Substantia nigra (tissue), 51 donors: ENCODE measurements at places on chromosomes 11 and 22.

DNA sequence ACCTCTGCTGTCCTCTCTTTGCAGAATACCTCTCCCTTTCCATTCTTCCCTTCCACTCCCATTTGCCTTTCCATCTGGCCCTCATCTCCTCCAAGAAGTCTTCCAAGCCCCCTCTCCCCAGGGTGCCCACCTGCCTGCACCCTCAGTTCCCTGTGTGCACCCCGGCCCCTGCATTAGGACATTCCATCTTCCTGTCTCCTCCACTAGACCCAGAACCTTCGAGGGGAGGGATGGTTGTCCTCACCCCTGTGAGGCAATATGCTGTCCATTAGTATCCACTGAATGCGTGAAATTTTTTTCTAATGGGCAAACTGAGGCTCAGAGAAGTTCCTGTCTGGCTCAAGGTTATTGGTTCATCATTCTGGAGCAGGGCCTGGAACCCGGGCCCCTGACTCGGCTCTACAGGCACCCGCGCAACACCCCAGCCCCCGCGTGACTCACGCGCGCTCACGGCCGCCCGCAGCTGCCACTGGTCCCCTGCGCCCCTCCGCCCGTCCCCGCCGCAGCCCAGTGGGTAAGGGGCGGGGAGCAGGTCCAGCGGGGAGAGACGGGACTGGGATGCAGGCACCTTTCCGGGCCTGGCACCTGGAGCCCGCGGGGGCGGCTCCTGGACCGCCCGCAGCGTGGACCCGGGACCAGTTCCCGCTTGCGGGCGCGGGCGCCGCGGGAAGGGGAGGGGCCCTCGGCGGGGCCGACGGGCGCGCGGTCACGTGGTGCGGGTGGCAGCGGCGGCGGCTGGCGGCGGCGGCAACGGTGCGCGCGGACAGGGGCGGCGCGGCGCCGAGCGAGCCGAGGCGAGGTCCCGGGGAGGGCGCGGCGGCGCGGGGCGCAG, 7.0 kb downstream of the SEPTIN3 start:
- no peak for DNase-seq

GRCh38 chr11:803770-804598, 1.0 kb downstream of the PIDD1 start:
- no peak for DNase-seq

DNA sequence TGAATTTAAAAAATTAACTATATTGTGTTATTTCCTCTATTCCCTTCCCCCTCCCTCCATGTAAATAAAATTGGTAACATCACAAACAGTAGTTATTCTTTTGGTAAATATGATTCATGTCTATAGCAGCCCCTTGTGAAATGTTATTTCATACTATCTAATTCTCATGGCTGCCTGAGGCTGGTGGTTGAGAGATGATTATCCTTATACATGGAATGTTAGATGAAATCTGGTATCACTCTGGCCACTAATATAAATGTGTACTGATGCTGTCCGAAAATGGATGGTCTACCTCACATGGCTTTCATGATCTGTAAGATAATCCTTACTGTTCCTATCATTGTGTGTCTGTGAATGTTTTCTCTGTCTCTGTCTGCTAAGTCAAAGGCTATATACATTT, 25.0 kb upstream of the EXPH5 start:
- DNase-seq, result no peak

DNA sequence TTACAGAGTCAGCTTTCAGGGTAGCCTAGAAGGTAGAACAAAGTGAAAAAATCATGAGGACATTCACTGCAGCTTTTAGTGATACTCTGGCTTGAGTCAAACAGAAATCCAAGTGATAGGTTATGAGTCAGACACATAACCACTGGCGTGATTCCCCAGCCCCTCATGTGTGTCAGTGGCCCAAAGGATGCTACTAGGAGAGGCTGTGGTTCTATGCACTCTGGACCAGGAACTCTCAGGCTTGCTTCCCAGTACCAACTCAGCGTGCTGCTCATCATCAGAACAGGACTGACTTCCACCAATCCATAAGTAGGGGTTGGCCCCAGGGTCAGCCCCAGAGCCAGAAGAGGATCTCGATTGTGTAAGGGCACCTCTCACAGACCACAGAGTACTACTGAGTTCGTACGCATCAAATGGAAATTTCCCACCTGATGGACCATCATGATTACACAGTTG, 116.8 kb downstream of the MED15 start:
- no peak for DNase-seq

GRCh38 chr11:126924376-126925040, 76.1 kb downstream of the KIRREL3 start:
- DNase-seq, result no peak

GRCh38 chr11:44613153-44613552, 47.7 kb downstream of the CD82 start:
- DNase-seq, result no peak

GRCh38 chr11:124493016-124493655, 47.6 kb upstream of the OR8B8 start:
- no peak for DNase-seq

DNA sequence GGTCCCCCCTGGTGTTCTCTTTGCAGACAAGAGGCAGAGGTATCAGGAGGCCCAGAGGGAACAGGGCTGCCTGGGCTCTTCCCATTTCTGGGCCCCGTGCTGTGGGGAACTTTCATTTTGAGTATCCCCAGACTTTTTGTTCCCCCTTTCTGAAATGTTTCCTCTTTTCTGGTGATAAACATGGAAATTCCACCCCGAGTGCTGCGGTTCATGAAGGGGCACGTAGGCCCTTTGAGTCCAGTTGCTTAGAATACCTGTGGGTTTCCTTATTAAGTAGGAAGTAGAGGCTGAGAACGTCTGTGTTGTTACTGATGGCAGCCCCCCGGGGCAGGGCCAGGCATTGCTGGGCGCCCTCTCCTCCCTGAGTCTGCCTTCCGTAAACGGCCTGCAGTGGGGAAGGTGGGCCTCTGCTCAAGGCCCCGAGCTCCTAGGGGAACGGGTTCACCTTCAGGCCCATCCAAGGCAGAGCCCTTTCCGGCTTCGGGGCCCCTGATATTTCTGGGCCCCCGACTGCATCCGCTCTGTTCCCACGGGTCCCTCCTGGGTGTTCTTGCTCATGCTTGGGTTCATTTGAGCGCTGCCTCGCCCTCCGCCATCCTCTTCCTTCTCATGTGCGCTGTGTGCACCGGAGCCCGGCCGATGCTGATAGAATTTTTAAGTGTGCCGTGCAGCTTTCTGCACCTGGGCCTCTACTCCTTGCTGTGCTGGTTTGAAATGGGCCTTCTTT, 12.0 kb downstream of the TBC1D22A start:
- DNase-seq, result no peak

DNA sequence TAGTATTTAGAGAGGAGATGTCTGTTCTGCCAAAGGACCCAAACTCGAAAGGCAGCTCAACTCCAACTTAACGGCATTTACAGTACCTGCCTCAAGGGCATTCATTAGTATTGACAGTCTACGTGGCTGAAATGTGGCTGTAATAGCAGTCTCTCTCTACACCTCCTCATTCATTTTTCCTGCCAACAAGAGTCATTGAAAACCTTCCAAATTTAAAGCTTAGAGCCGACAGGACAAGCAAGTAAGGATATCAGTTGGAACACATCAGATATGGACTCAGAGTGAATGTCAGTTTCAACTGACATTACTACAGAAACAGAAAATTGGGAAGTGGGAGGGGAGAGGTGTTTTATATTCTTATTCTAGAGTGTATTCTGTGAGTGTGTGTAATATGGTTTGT, 253.1 kb downstream of the CADM1 start:
- DNase-seq, result no peak

- DNase-seq, result no peak
Observed at GRCh38 chr11:68682531-68682961, 1.8 kb upstream of the GAL start.

DNA sequence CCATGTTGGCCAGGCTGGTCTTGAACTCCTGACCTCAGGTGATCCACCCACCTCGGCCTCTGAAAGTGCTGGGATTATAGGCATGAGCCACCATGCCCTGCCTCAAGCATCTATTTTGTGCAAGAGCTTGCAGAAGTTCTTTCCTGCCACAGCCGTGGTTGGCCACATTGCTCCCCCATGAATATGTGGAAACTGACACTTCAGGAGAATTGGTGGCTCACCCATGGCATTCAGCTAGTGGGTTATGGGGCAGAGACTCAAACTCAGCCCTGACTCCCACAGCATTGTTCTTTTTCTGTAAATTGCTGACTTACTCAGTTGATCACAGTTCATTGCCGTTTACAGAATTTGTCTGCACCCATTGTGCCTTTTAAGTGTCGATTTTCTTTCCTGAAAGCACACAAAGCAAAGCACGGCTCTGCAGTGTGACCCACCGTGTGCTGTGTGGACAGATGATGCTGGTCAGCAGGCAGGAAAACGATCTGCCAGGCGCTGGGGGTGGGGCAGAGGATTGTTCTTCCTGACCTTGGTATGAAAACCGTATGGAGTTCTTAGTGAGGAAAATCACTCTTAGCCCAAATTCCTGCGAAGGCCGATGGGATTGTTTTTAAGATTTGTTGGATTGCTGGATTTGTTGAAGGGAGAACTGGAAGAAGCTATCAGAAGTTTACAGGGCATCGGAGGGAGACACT, 115.6 kb downstream of the PTPRJ start:
- DNase-seq, result peak; percentile 52

- DNase-seq, result no peak
Observed at GRCh38 chr11:33773404-33773986, 825 bp downstream of the FBXO3 start.

GRCh38 chr22:22484023-22484422, 24.5 kb downstream of the ZNF280B start:
- no peak for DNase-seq

DNA sequence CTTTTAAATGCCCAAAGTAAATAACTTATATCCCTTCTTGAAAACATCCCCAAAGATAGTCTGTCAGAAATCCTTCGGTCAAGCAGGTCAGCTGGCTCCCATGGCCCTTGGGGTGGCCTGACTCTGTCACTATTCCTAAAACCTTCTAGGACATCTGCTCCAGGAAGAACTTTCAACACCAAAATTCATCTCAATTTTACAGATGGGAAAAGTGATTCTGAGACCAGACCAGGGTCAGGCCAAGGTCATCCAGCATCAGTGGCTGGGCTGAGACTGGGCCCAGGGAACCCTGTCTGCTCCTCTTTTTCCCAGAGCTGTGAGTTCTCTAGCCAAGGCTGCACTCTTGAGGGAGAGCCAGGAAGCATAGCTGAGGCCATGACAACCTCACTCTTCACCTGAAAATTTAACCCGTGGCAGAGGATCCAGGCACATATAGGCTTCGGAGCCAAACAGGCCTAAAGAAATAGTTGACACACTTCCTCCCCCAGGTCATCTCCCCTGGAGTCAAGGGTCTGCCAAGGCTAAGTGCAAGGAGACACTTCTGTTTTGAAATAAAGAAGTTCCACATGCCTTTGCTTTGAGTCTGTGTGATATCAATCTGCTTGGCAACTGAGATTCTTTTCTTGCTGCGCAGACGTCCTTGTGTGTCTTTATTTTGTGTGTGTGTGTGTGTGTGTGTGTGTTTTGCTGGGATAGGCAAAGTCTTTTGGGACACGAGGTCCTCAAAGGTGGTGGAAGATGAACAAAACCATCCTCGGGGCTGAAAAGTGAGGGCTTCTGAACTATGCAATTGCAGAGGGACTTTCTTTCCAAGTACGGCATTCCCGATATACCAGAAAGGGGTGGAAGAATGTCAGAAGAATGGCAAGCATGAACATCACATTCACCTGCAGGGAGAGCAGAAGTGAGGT, 16.8 kb upstream of the PRG2 start:
- no peak for DNase-seq

GRCh38 chr11:10022764-10023163, 271.3 kb downstream of the SBF2 start:
- no peak for DNase-seq

- DNase-seq, result no peak
Observed at GRCh38 chr11:18671246-18671645, 27.3 kb upstream of the TMEM86A start.

DNA sequence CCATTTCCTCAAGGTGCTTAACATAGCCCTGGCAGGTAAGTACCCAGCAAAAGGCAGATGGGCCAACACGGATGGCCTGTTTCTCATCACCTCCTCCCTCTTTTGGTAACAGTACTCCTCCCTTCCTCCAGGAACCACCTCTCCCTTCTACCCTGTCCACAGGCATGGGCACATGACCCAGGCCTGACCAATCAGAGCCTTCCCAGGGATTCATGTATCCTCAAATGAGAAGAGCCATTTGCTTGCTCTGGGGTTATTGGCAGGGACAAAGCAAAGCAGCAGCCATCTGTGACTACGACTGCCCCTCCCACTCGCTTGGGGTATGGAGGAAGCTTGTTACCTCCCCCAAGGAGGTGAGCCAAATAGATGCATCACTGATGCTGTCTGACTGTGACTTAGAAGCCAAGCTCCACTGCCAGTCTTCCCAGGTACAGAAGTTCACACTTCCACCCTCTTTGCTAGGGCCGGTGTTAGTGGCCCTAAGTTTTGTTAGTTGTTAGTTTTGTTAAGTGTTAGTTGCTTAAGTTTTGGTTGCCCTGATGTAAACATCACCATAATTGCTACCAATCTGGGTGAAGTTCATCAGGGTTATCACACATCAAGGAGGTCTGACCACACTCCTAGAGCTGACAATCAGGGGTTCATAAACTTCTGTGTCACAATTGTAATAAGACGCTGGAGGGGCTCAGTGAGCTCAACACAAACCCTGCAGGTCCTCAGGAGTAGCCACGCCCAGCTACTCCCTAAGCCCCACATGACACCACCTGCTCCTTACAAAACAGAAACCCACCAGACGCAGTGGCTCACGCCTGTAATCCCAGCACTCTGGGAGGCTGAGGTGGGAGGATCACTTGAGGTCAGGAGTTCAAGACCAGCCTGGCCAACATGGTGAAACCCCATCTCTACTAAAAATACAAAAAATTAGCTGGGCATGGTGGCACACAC, 57.3 kb downstream of the ARFGAP3 start:
- DNase-seq, result no peak

GRCh38 chr11:47915783-47916182, 64.6 kb upstream of the PTPRJ start:
- DNase-seq, result no peak

DNA sequence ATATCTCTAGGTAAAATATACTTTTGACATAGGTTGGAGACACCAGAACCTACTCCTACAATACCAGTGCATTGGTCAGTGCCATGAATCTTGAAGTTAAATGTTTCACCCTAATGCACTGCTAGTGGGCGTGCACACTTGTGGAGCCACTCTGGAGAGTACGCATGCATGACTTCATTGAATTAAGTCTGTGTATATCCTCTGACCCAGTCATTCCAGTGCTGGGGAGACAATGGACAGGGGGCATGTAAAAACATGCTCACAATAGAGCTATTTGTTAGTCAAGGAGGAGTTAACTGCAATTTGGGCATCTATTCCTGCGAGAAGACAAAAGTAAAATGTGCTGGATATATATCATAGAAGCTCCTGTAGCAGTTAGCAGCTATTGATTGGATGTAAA, 335.4 kb upstream of the NCAM1 start:
- no peak for DNase-seq

DNA sequence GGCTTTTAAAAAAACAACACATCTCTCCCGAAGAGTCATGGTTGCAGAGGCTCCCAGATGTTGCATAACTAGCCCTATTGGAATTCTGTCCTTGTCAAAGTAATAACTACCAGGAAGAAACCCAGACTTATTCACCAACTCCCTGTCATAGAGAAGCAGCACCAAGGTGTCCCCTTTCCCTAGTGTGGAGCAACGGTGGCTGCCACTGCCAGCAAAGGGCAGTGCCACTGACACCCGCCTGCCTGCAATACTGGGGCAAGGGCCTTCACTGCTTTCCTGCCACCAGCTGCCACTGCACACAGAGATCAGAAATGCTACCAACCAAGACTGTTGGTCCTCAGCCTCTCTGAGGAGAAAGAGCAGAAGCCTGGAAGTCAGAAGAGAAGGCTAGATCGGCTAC, 27.3 kb downstream of the NAP1L4 start:
- no peak for DNase-seq
